Renal cortex interstitium (tissue), 15 donors: ENCODE measurements at places on chromosomes 4 and X.
A peak's percentile ranks its signal among the peaks of the same experiment; 100 is the strongest.

GRCh38 chr4:174214101-174214878 is 69.2 kb downstream of the FBXO8 start:
- DNase-seq, result no peak

- no peak for DNase-seq
These were observed 140.9 kb downstream of the SHOX start for GRCh38 chrX:771536-771935.

- DNase-seq, result peak; percentile 51
These were observed 43.2 kb downstream of the QDPR start for GRCh38 chr4:17468619-17469221.

DNA sequence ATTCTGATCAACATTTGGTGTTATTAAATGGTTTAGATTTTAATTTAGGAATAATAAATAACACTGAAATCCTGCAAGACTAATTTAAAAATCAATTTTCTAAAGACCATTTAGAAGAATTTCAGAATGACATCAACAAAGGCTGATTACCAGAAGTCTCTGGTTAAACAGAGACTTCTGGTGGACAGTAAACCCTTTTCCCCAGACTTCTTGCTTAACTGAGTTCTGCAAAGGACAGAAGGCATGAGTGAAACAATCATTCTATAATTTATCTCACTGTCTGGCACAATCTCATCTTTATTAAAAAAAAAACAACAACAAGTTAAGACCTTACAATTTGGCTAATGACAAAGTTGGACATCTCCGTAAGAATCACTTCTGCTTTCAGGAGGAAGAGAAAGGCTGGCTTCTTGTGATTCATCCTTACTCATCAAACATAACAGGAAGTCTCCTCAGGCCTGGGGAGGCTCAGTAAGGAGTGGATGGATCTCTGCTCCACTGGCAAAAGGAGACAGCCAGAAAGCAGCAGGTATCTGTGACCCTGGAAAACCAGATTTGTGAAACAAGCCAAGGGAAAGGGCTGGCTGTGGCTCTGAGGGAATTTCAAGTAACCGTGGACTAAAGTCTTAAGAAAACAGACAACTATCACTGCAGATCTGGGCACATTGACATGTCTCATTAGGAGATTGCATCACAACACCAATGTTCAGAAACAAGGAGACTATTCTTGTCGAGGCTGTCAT is 908 bp upstream of the TLR6 start:
- DNase-seq, result no peak

DNA sequence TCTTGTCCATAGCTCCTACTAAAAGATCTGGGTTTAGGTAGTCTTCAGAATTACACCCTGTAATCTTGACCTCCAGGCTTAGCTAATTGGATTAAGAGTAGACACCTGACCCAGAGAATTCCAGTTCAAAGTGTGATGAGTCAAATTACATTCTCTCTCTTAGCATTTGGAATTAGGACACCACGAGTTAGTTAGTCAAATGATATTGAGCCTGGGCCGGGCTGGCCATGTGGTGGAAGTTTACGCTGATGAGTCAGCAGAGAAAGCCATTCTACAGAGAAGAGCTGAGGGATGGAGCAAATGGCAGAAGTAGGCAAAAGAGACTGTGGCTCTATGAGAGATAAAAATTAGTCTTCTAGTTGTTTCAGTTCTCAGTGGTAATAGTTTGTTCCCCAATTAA is 31.1 kb downstream of the CEP44 start:
- no peak for DNase-seq

DNA sequence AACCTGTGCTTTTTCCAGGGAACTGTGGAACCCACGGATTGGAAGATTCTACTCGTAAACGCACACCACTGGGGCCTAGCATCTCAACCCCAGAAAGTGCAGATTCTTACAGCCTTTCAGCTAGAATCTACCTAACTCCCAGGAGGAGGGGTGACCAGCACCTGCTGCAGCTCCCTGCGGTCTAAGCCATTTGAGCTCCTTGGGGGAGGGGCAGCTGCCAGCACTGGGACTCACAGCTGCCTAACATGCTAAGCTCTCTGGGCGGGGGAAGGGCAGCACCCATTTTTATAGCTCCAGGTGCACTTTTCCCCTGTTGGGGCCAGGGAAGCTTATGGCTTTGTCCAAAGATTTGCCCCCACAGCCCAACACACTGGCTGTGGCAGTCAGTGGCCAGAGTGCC is 595.7 kb upstream of the EPHA5 start:
- DNase-seq, result no peak

DNA sequence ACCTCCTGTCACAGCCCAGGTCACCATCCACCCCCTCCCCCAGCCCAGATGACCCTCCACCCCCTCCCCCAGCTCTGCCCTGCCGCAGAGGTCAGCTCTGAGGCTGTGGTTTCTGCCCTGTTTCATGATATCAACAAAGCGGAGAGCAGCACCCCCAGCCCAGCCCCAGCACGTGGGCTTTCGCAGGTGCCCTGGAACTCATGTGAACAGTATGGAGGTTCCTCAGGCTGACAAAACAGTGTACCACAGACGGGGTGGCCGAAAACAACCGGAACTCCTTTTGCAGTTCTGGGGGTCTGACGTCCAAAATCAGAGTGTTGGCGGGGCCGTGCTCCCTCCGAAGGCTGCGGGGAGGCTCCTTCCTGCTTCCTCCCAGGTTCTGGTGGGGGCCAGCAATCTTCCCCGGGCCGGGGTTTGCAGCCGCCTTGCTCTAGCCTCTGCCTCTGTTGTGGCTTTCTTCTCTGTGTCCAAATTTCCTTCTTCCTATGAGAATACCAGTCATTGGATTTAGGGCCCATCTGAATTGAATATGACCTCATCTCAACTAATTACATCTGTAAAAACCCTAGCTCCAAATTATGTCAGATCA is 7.9 kb upstream of the PSAPL1 start:
- DNase-seq, result no peak

- no peak for DNase-seq
These were observed 61.4 kb upstream of the ZCCHC13 start for GRCh38 chrX:74242484-74243138.

DNA sequence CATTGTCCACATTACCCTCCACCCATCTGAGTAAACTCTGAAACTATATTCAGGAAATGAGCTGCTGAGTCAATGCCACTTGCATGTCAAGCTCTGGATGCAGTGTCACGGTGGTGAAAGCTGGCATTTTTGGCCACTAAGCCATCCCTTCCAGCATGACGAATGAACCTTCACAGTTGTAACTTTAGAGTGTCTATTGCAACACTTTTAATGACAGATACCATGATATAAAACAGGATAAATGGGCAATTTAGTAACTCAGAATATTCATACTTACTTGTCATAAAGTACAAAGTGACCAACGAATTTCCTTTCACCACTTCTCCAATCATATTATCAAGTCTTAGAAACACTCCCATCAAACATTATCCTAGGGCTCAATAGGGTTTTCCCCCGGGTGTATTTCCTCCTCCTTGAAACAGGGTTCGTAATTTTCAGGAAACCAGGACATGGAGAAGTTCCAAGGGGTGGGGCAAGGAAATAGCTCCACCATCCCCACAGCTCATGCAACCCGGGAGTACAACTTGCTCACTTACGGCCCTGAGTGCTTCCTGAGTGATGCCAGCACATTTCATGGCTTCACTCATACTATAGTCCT is 73.1 kb downstream of the MTHFD2L start:
- no peak for DNase-seq

DNA sequence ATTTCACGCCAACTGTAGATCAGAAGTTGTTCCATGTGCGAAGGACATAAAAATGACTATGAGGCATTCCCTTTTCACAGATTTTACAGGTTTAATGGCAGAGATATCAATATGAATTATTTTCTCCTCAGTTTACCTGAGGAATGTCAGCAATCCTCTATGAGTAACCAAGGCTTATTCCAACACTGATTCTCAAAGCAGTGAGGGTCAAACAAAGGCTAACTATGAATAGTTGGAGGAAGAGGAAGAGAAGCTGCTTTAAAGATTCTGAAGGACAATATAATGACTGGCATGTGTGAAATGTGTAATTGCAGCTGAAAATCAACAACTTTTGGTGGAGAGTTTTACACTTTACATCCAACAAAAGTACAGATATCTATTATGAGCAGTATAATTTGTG is 29.1 kb downstream of the NAF1 start:
- no peak for DNase-seq

- no peak for DNase-seq
These were observed 3.9 kb downstream of the AVPR2 start for GRCh38 chrX:153908219-153908860.

- DNase-seq, result no peak
These were observed 1.5 kb downstream of the AIMP1 start for GRCh38 chr4:106317815-106318214.

GRCh38 chr4:94940520-94940908 is 182.8 kb downstream of the BMPR1B start:
- DNase-seq, result no peak

- no peak for DNase-seq
These were observed 72.3 kb upstream of the SH3RF1 start for GRCh38 chr4:169342906-169343564.

GRCh38 chr4:180949424-180950213 is 1293.6 kb upstream of the TENM3 start:
- no peak for DNase-seq

DNA sequence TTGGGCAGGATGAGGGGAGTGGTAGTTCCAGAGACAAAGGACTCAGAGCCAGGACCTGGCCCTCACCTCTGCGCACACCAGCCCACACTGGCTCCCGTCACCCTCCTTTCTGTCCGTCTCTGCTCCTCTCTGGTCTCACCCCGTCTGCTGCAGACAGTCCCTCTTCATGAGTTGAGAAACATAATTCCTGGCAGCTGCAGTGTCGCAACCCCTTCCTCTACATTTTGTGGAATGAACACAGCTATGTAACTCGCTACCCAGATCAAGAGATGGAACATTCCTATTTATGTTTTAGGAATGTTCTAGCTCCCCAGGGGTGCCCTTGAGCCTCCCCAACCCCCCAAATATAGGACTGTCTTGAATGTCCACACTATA is 59.3 kb downstream of the SHROOM2 start:
- no peak for DNase-seq

GRCh38 chr4:113411496-113411938 is 350.0 kb downstream of the CAMK2D start:
- no peak for DNase-seq

GRCh38 chr4:20592663-20593062 is 107.6 kb upstream of the PACRGL start:
- DNase-seq, result no peak

GRCh38 chr4:185332575-185333464 is 62.9 kb downstream of the LRP2BP start:
- DNase-seq, result no peak

DNA sequence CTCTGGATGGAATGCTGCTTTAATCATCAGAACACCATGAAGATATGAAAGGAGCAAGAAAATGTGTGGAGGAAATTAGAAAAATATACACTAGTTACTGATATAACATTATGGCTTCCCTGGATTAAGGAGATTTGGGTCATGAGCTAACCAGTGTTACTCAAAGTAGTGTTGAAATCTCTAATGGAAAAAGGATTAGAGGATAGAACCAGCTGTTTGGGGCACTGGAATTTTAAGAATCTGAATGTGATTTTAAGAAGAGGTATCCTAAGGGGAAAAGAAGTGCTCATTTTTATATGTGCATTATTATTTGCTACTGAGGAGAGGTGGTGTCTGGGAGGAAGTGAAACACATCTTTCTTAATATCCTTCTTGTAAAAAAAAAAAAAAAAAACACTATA is 164.1 kb upstream of the PPARGC1A start:
- DNase-seq, result no peak

GRCh38 chrX:149004936-149005335 is 500.2 kb downstream of the IDS start:
- no peak for DNase-seq

- DNase-seq, result no peak
These were observed 24.3 kb downstream of the ADD1 start for GRCh38 chr4:2867758-2868491.

GRCh38 chr4:128653527-128654444 is 155.7 kb upstream of the JADE1 start:
- peak; percentile 33 for DNase-seq
